Peyer's patch (tissue), 4 donors: ENCODE measurements at places on chromosomes 3 and 15. TPM values are rescaled to one million over a fixed set of nuclear protein-coding genes. Genes with fewer than 3 reads are reported as not detected.

DNA sequence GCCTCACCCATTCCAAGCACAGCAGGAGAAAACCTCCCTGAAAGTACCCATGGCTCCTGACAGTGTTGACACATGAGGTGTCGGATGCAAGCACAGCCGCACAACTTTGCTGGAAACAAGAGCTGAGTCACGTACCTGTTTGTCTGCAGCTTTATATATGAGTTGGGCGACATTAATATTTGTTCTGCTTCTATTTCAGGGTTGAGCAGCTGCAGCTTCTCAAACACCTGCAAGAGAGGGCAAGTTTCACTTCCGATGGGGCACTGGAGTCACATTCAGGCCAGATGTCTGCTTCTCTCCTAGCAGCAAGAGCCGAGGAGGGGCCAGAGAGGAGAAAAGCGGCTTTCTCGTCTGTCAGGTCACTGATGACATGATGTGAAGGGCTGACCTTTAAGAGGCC lies 88.0 kb downstream of the NUP210 start:
- peaks cover 34% of the 10 kb centered on the region for H3K36me3 ChIP-seq
- no peaks in the 10 kb centered on the region for H3K27me3 ChIP-seq
- H3K27ac ChIP-seq: peak overlapping the region; percentile 70
- no peak overlapping the region for H3K4me3 ChIP-seq
- peaks cover 15% of the 10 kb centered on the region for H3K4me1 ChIP-seq

DNA sequence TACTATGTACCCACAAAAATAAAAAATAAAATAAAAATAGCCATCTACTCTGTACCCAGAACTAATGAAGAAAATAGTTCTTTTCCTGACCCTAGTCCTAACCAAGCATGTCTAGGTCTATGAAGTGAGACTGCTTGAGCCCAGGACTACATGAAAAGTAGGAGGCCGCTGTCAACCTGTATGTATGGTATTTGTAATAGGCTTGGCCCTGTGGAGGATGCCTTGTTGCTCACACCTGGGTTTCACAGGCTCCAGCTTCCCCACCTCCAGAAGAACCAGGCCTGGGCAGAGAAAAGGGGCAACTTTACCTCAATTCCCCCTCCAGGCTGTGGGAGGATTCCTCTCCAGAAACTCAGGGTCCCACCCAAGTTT lies 6.8 kb upstream of the PKM start:
- H3K4me1 ChIP-seq: no peaks in the 10 kb centered on the region
- no peak overlapping the region for H3K27ac ChIP-seq
- H3K27me3 ChIP-seq: no peaks in the 10 kb centered on the region

CAPN3 gene
- total RNA-seq: 76.7 TPM

- no peak overlapping the region for H3K4me3 ChIP-seq
- H3K27me3 ChIP-seq: no peaks in the 10 kb centered on the region
- H3K36me3 ChIP-seq: no peaks in the 10 kb centered on the region
- no peak for DNase-seq
These were observed 53.0 kb upstream of the GOLGA8A start for GRCh38 chr15:34490417-34491193.

- no peaks in the 10 kb centered on the region for H3K27me3 ChIP-seq
- H3K36me3 ChIP-seq: no peaks in the 10 kb centered on the region
- no peaks in the 10 kb centered on the region for H3K4me1 ChIP-seq
These were observed 20.7 kb downstream of the EIF2A start for GRCh38 chr3:150567328-150567727.

ARHGAP31 gene
- total RNA-seq: 19.0 TPM

- DNase-seq: no peak
- H3K4me3 ChIP-seq: no peak overlapping the region
- no peaks in the 10 kb centered on the region for H3K4me1 ChIP-seq
- no peaks in the 10 kb centered on the region for H3K27me3 ChIP-seq
- H3K27ac ChIP-seq: no peak overlapping the region
- H3K36me3 ChIP-seq: peaks cover 1% of the 10 kb centered on the region
These were observed 40.9 kb downstream of the CCR4 start for GRCh38 chr3:32992310-32992686.

KY gene
- 0.88 TPM for total RNA-seq

DNA sequence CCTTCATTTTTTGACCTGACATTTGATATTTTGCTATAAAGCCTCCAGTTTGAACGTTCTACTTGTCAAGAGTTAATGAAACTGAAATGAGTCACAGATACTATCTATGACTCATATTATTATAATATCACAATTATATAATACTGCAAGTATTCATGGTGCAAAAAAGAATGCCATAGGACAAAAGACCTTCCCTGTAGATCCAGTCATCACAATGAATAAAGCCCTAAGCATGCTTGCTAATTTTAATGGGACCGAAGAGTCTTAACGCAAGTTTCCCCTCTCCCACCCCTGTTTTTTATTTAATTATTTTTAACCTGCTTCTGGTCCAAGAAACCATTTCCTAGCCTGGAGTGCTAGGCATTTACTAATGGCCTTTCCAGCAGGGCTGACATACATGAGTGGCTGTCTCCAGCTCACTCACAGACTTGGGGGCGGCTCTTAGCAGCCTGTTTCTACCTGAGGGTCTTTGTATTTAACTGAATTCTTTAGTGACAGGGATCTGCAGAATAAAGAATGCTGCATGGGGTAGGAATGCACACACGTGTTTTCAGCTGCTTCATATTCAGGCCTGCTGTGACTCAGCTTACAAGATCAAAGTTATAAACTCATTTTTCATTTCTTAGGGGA lies 61.2 kb downstream of the THBS1 start:
- H3K4me1 ChIP-seq: peaks cover 19% of the 10 kb centered on the region
- H3K4me3 ChIP-seq: no peak overlapping the region
- no peaks in the 10 kb centered on the region for H3K36me3 ChIP-seq
- no peak overlapping the region for H3K27ac ChIP-seq

DNA sequence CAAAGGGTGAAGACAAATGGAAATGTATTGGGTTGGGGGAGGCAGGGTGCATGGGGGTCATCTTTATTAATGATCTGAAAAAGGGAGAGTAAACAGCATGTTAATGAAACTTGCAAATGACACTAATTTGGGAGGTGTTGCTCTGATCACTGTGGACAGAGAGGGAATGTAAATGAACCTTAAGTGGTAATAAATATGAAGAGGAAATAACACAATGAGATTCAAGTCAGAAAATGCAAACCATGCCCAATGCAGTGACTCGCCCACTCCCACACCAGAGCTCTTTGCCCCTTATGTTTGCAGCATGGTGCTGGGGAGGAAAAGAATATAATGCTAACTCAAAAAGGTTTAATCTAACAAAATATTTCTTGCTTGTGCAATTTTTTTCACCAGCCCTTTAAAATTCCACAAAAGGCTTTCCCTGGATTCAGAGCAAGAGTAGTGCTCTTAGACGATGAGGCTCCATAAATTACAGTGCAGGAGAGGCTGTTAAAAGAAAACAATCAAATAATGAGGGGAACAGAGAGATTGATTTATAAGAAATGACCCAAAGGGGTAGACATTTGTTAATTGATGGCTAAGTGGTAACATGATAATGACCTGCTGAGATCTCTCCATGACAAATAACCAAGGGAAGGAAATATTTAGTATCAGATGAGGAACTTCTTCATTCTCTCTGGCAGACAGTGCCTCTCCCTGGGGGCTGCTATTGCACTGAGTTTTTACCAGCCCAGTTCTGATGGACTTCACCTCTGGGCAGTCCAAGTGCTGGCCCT lies 210.0 kb upstream of the PPP2R3A start:
- no peaks in the 10 kb centered on the region for H3K36me3 ChIP-seq
- no peaks in the 10 kb centered on the region for H3K4me1 ChIP-seq
- no peak for DNase-seq
- H3K27ac ChIP-seq: no peak overlapping the region
- no peak overlapping the region for H3K4me3 ChIP-seq

GRCh38 chr15:98043160-98044014 lies 82.9 kb downstream of the ARRDC4 start:
- no peaks in the 10 kb centered on the region for H3K36me3 ChIP-seq
- H3K4me3 ChIP-seq: no peak overlapping the region
- DNase-seq: no peak
- no peak overlapping the region for H3K27ac ChIP-seq
- H3K27me3 ChIP-seq: no peaks in the 10 kb centered on the region

DNA sequence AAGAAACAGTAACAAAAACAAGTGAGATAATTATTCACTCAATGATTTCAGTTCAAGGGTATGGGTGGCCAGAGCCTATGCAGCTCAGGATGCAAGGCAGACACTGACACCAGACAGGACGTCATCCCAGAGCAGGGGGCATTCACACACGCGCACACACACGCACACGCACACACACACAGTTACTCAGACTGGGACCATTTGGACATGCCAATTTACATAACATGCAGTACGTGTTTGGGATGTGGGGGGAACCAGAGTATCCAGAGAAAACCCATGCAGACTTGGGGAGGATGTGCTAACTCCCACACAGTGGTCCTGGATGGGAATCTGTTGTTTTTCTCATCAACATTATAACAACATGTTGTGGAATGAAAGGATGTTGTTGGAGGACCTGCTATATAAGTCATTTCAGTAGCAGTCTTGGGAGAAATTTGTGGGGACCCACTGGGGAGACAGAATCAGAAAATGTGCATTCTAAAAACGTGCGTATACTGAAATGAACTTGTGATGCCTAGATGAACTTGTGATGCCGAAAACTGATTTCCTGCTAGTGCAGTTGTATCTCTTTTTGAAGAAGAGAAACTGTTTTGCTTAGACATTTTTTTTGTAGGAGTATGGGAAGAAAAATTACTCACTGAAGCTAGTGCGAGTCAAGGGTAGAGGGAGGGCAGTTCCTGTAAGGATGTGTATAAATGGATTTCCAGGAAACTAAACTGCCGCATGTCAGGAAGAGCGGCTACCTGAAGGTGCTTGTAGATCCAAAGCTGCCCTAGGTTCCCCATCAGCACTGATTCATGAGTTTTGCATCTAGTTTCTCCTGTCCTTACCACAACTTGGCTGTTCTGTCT lies 25.2 kb downstream of the CD200 start:
- no peaks in the 10 kb centered on the region for H3K36me3 ChIP-seq
- H3K4me1 ChIP-seq: no peaks in the 10 kb centered on the region
- H3K4me3 ChIP-seq: no peak overlapping the region
- DNase-seq: no peak
- H3K27me3 ChIP-seq: no peaks in the 10 kb centered on the region

GRCh38 chr15:40736575-40736974 lies 18.5 kb downstream of the RMDN3 start:
- H3K27ac ChIP-seq: no peak overlapping the region
- DNase-seq: no peak
- no peak overlapping the region for H3K4me3 ChIP-seq

GRCh38 chr3:128725547-128726022 lies 398 bp upstream of the RAB7A start:
- H3K27ac ChIP-seq: peak overlapping the region; percentile 93
- no peak for DNase-seq
- H3K4me3 ChIP-seq: peak overlapping the region; percentile 96
- no peaks in the 10 kb centered on the region for H3K4me1 ChIP-seq

DNA sequence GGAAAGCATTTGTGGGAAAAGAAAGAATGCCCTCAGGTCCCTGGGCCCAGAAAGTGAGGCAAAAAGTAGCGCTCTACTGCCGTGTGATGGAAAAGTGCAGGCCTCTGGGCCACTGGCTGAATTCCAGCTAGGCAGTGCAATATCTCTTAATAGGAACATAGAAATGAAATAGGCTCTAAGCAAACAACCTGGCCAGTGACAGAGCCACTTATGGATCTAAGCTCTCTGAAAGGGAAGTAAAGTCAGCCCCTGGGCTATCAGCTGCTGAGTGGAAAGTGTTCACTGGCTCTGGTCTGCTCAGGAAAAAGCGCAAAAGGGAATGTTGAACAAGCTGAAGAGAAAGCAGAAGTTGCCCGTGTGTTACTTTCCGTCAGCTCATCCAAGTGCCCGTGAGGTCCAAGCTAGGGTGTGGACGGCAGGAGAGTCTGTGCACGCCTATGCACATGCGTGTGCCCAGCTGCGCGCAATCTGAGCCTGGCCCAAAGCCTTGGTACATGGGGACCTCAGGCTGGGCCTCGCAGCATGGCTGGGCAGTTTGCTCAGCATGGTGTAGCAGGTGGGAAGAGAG lies 74.0 kb upstream of the RAD18 start:
- H3K4me1 ChIP-seq: peaks cover 18% of the 10 kb centered on the region
- H3K36me3 ChIP-seq: no peaks in the 10 kb centered on the region
- H3K27ac ChIP-seq: no peak overlapping the region
- no peak overlapping the region for H3K4me3 ChIP-seq
- H3K27me3 ChIP-seq: no peaks in the 10 kb centered on the region

GRCh38 chr3:87801409-87801808 lies 257.4 kb downstream of the CGGBP1 start:
- no peak for DNase-seq
- no peak overlapping the region for H3K27ac ChIP-seq
- H3K4me1 ChIP-seq: no peaks in the 10 kb centered on the region

FXR1 gene
- 115 TPM for total RNA-seq

- no peak overlapping the region for H3K27ac ChIP-seq
- DNase-seq: no peak
- no peak overlapping the region for H3K4me3 ChIP-seq
- no peaks in the 10 kb centered on the region for H3K4me1 ChIP-seq
- H3K27me3 ChIP-seq: no peaks in the 10 kb centered on the region
These were observed 21.2 kb upstream of the SIAH2 start for GRCh38 chr3:150783920-150784746.

- no peak for DNase-seq
- peak overlapping the region; percentile 84 for H3K27ac ChIP-seq
- no peak overlapping the region for H3K4me3 ChIP-seq
These were observed 46.0 kb downstream of the KLF13 start for GRCh38 chr15:31372635-31373091.

- no peaks in the 10 kb centered on the region for H3K4me1 ChIP-seq
- no peaks in the 10 kb centered on the region for H3K36me3 ChIP-seq
- no peak overlapping the region for H3K4me3 ChIP-seq
- no peak for DNase-seq
These were observed 101.5 kb upstream of the TGFBR2 start for GRCh38 chr3:30504939-30505338.

C2CD4B gene
- 4.0 TPM for total RNA-seq

DNA sequence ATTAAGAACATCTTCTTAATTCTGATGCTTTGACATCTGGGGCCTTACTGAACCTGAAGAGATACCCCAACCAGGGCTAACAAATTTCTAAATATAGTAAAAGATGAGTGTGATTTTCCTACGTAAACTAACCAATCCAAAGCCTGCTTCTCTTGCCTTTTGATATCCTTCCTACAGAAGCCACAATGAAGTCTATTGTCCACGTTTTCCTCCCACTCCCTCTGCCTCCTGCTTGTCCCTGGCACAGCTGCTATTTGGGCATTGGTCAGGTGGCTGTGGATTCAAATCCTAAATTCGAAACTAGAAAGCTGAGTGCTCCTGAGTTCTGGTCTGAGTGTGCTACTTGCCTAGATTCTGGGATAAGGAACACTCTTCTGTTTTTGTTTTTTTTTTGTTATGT lies 17.4 kb upstream of the MKRN3 start:
- no peak for DNase-seq
- no peaks in the 10 kb centered on the region for H3K36me3 ChIP-seq
- H3K27me3 ChIP-seq: no peaks in the 10 kb centered on the region
- H3K4me3 ChIP-seq: no peak overlapping the region
- no peak overlapping the region for H3K27ac ChIP-seq
